ENCODE measurements at places on chromosomes 2 and 18. TPM values are rescaled to one million over a fixed set of nuclear protein-coding genes. Genes with fewer than 3 reads are reported as not detected.

DNA sequence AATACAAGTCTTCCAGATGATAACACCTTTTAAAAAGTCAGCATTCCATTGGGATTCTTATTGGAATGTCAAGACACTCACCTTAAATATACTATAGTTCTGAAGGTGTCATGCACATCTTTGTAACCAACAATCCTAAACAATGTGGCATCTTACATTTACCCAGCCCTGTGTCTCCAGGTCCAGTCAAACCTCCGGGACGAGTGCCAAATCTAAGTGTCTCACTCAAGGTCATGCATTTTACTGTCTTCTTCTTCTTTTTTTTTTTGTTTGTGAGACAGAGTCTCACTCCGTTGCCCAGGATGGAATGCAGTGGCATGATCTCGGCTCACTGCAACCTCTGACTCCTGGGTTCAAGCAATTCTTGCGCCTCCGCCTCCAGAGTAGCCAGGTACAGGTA lies 206.9 kb upstream of the FAM98A start:
- no peak for DNase-seq

DNA sequence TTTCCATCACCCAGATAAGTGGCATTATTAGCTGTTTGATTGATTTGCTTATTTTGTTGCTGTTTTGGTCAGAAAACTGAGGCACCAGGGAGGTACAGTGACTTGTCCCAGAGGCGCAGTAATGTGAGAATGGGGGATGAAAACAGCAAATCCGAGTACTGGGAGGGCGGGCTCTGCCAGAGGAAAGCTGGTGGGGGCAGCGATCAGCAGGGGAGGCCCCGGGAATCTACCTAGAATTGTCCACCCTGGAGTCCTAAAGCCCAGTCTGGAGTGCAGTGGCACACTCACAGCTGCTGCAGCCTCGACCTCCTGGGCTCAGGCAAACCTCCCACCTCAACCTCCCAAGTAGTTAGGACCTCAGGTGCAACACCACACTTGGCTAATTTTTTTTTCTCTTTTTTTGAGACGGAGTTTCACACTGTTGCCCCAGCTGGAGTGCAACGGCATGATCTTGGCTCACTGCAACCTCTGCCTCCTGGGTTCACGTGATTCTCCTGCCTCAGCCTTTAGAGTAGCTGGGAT lies 17.0 kb upstream of the PTMA start:
- DNase-seq, result no peak

DNA sequence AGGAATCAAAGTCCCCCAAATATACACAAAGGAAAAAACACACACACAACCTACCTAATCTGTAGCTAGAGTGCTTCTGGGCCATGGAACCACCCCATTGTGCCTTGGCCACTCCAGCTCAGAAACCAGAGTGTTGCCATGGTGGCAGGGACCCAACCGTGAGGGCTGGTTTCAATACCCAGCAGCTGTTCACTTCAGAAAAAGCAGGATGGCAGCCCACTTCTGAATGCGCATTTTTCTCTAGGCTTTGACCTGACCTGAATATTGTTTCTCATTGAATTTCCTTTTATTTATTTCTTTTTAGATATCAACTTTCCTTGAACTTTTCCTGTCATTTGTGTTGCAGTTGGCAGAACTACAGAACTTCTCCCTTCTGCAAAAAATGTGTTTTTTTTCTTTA lies 43.0 kb upstream of the EHBP1 start:
- DNase-seq, result no peak

DNA sequence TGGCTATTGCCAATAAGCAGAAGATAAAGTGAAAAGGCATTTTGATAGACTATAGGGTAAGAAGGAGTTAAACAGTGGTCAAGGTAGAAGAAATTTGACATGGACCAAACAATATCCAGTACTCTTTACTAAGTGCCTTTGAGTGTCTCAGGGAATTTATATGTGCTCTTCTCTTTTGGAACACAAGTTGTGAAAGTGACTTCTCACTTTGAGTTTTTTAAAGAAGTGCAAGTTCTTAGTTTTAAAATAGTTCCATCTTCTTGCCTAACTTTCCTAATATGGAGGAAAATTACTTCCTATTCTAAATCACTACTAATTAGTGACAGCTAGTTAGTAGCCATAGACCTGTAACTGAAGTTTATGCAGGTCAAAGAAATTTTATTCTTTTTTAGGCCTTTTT lies 63.4 kb downstream of the AFTPH start:
- DNase-seq, result no peak

- no peak for DNase-seq
Measured at GRCh38 chr2:146850746-146851145, 994.1 kb upstream of the ACVR2A start.

DNA sequence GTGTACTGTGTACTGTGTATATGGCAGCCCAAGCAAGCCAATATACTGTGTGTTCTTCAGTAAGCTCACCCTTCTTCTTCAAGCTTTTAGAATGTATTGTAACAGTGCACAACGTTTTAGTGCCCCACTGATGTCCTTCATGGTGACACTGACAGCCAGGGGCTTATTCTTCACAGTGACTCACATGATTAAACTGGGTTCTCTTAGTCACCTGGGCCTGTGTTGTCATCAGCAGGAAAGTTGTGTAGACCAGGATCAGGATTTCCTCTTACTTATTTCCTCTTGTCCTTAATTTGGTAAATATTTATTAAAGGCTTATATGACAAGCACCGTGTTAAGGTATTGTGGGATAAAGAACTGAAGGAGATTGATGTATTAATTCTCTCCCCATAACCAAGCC lies 67.9 kb upstream of the THOC1 start:
- no peak for DNase-seq

The NEU4 gene
- 32.3 TPM for total RNA-seq

DNA sequence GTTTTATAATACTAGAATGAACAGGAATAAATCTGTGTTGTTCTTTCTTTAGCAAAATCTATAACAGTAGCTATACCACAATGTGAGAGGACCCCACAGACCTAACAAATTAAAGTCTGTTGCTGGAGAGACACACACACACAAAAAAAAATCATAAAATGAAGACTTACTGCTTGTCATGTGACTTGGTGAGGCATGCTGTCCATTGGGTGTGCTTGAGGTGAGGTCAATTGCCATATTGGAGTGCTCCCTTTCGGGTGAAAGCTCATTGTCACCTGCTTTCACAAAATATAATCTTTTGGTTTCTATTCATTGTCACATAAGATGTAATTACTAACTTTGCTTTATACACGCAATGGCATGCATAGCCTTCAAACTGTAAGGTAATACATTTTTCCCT lies 3.9 kb downstream of the IKZF2 start:
- DNase-seq, result no peak

Data from left colon (tissue), 2 donors.